ENCODE measurements at places on chromosomes 12 and 14. TPM values are rescaled to one million over a fixed set of nuclear protein-coding genes. Genes with fewer than 3 reads are reported as not detected.

Gene ALX1
- not detected for total RNA-seq

Gene INHBC
- not detected for total RNA-seq

Gene NANOG
- not detected for total RNA-seq

Gene KRT3
- total RNA-seq: not detected

Gene ALG10B
- total RNA-seq: 2.5 TPM

Gene EIF2S1
- total RNA-seq: 360 TPM

Gene CSAD
- total RNA-seq: 5.4 TPM

Gene METTL25
- 3.0 TPM for total RNA-seq

Gene LRP1-AS
- total RNA-seq: not detected

Gene MYF5
- total RNA-seq: not detected

Gene EML1
- 42.3 TPM for total RNA-seq

Gene GPRC5D
- total RNA-seq: not detected

Gene B3GNT4
- total RNA-seq: under 0.01 TPM

Gene KRT73
- total RNA-seq: not detected

Gene CPSF2
- 30.6 TPM for total RNA-seq

Gene RBP5
- not detected for total RNA-seq

Gene FBRSL1
- 0.83 TPM for total RNA-seq

Gene TAS2R30
- total RNA-seq: 7.2 TPM

Gene LIN7A
- total RNA-seq: 23.9 TPM

Gene GLT8D2
- 33.5 TPM for total RNA-seq

Gene TMEM119
- 8.1 TPM for total RNA-seq

Gene PLEKHG7
- total RNA-seq: under 0.01 TPM

Gene SLC2A13
- total RNA-seq: 3.9 TPM

Gene PHETA1
- total RNA-seq: 3.2 TPM

Gene PPP1R1A
- not detected for total RNA-seq

Gene C1QL4
- total RNA-seq: 0.18 TPM

Gene COX14
- 30.0 TPM for total RNA-seq

Gene SLC15A4
- total RNA-seq: 21.9 TPM

Gene CYP46A1
- total RNA-seq: under 0.01 TPM

Gene PITPNM2
- 1.6 TPM for total RNA-seq

Gene C12orf50
- total RNA-seq: not detected
